ENCODE measurements at places on chromosomes 7 and 10.

DNA sequence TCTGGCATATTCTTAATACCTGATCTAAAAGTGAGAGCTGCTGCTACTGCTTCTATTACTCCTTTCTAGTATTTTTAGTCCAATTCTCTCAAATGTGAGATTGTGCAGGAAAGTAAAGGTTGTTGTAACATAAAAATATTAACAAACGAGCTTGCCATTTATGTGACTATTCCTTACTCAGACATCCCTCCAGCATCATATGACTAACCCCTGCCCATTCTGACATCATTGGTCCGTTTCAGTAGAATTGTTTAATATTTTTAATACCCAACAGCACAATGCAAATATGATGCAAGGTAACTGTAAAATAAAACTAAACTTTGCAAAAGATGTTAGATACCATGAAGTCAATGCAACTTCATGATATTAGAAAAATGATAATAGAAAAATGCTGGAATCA, 83.6 kb downstream of the CFAP58 start:
- no peak for DNase-seq

DNA sequence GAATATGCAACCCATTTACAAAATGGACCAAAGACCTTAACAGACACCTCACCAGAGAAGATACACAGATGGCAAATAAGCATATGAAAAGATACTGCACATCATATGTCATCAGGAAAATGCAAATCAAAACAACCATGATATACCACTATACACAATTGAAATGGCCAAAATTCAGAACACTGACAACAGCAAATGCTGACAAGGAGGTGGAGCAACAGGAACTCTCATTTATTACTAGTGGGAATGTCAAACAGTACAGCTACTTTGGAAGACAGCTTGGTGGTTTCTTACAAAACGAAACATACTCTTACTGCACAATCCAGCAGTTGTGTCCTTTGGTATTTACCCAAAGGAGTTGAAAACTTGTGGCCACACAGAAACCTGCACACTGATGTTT, 50.0 kb upstream of the PCGF5 start:
- no peak for DNase-seq

- DNase-seq, result no peak
Observed at GRCh38 chr10:35074266-35074665, 15.9 kb downstream of the CUL2 start.

GRCh38 chr7:67542916-67543315, 546.3 kb downstream of the TYW1 start:
- DNase-seq, result no peak

DNA sequence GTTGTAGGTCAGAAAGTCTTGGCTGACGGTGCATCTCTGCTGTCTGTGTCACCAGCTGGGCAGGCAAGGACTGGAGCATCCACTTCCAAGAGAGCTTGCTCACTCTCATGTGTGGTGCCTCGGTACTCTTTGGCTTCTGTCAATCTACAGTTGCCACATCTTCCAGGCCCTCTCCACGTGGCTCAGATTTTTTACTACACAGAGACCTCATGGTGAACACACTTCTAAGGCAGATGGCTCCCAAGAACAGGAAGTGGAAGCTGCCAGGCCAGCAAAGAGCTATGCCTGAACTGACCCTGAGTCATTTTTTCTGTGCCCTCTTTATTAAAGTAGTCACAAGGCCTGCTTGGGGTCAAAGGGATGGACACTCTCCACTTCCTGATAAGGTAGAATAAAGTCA, 351.5 kb upstream of the AUTS2 start:
- DNase-seq, result no peak

GRCh38 chr10:4205113-4205512, 420.1 kb upstream of the KLF6 start:
- DNase-seq, result no peak

DNA sequence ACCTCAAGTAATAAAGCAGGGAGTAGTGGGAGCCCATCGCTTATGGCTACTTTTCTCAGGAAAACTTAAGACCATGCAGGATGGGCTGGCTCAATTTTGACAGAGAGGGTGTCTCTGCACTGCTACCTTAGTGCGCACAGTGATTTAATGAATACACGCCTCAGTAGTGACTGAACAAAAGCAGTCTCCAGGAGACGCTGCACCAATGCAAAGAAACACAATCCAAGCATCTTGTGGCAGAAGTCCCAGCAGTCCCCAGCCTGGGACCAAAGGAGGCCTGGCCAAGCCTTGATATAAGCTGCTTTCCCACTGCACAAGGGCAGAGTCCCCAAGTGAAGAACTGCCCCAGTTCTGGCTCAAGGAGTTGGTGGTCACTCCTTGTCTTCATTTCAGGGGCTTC, 368.9 kb downstream of the KCNMA1 start:
- no peak for DNase-seq

DNA sequence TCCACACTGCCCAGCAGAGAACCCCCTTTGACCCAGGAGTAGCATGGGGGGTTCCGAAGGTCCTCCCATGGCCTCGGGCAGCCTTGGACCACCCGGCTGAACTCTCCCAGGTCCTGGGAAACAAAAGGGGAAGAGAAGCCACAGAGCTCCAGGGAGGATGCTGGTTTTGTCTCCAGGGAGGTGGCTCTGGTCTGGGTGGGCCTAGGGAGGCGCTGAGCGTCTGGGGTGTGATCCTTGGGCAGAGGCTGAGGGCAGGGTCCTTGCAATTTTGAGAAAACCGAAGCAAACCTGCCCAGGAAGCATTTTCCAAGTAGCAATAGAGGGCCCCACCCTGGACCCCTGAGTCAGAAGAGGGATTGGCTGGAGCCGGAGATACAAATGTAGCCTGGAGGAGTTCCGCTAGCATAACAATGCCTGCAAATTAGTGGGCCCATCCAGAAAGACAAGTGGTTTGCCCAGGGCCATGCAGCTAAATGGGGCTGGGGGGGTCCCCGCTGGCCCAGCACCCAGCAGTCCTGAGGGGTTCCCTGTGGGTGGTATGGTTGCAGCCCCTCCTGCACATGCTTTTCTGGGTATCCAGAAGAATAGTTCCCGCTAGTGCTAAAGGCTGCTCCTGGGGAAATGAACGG, 2.0 kb downstream of the UTF1 start:
- no peak for DNase-seq

DNA sequence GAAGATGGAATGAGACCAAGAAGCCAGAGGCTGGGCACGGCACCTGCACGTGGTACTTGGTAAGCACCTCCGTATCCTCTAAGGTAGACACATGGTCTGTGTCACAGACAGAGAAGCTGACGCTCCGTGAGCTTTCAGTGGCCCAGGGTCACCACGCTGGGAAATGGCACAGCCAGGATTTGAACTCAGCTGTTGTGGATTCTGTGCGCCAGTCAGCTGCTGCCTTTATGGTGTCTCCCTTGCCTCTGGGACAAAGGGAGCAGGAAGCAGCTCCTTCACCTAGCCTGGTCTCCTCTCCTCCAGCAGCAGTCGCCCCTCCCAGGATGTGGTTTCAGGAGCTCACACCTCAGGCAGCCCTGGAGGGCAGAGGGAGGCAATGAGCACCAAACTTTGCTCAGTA, 110.8 kb downstream of the ARHGAP22 start:
- DNase-seq, result no peak

DNA sequence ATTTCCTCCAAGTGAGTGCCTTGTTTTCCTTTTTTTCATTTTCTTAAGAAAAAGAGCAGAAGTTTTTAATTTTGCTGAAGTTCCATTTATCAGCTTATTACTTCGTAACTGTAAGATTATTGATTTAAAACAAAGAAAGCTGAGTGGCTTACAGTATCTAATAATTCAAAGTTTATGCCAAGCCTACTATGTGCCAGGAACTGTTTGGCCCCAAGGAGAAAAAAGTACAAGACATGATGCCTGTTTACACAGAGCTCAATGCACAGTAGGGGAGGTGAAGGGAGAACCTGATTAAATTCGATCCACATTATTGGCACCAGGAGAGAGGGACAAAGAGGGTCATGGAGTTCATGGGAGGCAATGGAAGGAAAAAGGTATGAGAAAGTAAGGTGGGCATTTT, 419.3 kb upstream of the ZMIZ1 start:
- DNase-seq, result no peak

- no peak for DNase-seq
Observed at GRCh38 chr10:24958721-24959381, 6.4 kb upstream of the PRTFDC1 start.

GRCh38 chr7:11786186-11786585, 45.8 kb downstream of the THSD7A start:
- DNase-seq, result no peak

- DNase-seq, result no peak
Observed at GRCh38 chr10:6400821-6401465, 179.1 kb downstream of the PRKCQ start.

DNA sequence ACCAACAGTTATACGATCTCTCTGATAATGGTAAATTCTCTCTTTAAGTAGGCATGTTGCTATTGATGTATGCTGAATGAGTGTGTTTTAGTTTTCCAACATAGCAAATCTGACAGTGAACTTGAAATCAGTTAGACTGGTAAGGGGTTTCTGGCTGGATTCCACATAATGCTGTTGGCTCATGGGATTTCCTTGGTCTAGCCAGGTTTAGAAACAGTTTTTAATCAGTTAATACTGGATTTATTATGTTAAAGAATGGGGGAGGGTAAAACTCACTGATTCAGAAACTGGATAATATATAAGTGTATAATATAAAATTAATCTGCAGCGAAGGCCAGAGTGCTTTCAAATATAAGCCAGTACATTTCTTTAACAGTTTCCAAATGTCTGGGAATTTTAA, 55.6 kb downstream of the PCDH15 start:
- DNase-seq, result no peak

GRCh38 chr7:150631866-150632864, at the start of gene GIMAP6:
TSS of gene GIMAP6 (minus strand) at chr7:150632385. CDS start at chr7:150630142, 2,243 bp downstream.
- no peak for DNase-seq

GRCh38 chr10:33810986-33811385, 476.5 kb upstream of the NRP1 start:
- no peak for DNase-seq

DNA sequence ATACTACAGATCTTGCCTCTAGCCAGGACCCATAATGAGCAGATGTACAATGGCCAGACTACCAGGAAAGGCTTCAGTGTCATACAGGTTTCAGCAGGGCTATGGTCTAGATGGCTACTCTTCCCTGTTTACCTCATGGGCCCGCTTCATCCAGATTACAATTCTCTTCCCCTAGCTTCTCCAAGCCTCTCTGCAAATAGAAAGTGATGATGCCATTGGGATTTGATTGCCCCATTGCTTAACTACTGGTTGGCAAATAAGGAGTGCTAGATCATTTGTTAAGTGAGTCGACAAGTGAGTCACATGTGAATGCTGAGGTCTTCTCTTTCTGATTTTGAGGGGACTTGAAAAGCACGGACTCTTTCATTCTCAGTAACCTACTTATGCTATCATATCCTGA, 361.5 kb upstream of the LRRTM3 start:
- DNase-seq, result no peak

DNA sequence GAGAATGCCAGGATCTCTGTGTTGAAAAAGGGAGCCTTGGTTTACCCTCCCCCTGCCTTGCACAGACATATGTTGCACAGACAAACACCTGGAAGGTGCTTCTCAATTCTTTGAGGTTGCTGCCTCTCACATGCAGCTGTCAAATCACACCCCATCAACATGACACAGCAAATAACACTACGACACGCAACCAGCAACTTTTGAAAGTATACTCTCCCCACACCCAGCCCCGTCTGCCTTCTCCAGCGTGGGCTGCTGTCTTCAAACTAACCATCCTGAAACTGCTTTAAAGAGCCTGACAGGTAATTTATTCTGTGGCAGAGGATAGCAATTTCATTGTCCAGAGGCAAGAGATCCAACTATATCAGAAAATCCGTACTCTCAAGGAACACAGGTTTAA, 136.1 kb downstream of the PLXNA4 start:
- DNase-seq, result no peak

DNA sequence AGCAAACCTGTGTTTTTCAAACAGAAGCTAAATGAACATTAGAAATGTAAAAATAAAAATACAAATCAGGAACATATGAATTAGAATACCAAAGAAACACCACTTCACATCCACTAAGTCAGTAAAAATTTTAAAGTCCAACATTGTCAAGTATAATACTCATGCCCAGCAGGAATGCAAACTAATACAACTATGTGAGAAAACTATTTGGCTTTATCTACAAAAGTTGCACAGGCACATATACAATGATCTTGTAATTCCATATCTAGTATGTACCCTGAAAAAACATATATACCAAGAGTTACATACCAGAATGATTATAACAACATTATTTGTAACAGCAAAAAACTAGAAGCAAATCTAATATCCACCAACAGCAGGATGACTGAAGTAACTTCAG, 91.1 kb downstream of the RNF32 start:
- no peak for DNase-seq

DNA sequence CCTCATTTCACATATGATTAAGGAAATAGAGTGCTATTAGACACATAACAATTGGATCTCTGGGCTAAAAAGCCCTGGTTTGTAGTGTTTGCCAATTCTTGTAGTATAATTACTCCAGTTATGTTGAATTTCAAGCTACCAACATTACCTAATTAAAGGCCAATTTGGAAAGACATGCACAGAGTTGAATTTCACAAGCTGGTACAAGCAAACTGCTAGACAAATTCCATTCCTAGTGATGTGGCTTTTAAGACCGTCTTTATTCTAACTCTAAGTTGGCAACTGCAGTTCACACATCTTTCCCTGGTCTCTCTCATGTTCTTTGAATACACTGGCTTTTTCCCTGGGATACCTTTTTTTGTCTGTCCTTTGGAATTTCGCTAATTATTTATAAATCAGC, 384.1 kb upstream of the CNTNAP2 start:
- DNase-seq, result no peak

- DNase-seq, result no peak
Observed at GRCh38 chr7:48112401-48113165, 23.5 kb downstream of the UPP1 start.

- peak; percentile 78 for DNase-seq
Observed at GRCh38 chr10:44932517-44933450, 21.6 kb downstream of the TMEM72 start.

DNA sequence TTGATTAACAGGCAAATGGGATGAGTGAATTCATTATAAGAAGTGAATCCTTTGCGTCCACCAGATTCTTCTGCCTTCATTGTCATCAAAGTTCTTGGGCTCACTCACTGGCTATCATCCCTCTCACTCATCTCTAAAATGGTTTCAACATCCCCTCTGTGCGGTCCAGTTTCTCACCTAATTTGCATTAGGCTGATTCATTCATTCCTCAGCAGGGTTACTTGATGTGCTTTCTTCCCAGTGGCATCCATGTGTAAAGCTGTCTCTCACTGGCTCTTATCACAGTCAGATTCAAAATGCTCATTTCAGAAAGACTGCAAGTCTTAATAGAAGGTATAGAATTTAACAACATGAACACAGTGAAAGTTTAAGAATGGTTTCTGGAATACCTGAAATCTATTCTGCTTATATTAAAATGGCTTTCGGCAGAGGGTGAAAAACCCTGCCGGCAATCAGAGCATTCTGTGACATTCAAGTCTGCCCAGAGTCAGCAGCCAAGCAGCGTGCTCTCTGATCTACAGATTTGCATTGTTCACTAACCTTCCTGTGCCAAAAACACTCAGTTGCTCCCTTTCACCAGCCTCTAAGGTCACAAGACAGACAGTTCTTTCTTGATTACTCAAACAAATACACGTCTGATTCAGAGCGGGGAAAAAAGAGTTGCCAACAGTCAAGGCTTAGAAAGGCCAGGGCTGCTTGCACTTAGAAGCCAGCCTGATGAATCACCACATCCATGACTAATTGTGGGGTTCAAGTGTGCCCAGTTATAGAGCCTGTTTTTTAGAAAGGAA, 106.7 kb downstream of the TES start:
- peak; percentile 33 for DNase-seq

Data from HTR-8/SVneo (cell line).